ENCODE measurements at places on chromosomes 1 and 21.

GRCh38 chr1:9449976-9450696 lies 89.1 kb upstream of the SLC25A33 start:
- no peak for DNase-seq

DNA sequence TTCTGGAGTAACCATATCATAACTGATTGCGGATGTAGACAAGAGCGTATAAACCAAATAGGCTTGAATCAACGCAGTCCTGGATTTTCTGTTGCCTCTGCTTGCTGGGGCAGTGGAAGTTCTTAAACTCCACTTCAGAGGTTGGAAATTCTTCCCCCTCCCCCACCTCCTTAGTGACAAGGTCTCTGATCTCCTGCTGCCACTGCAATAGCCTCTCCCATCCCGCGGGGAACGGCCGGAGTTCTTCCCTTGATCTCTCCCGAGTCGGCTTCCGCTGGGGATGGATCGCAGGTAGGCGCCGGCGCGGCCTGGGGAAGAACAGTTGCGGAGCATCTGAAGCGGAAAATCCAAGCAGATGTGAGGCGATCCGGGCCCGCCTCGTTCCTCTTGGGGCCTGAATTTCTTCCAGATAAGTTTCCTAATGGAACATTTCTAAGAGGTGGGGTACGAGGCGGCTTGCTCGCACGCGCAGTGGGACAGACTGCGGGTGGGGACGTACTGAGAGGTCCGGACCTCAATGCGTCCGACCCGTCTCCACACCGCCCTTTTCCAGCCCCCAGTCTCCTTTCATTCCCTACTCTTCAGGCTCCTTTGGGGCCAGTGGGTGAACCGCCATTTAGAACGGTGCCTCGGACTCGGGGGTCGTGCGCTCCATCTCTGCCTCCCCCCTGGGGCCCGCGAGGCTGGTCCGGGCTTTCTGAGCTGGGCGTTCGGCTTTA lies 3.1 kb upstream of the SIM2 start:
- no peak for DNase-seq

DNA sequence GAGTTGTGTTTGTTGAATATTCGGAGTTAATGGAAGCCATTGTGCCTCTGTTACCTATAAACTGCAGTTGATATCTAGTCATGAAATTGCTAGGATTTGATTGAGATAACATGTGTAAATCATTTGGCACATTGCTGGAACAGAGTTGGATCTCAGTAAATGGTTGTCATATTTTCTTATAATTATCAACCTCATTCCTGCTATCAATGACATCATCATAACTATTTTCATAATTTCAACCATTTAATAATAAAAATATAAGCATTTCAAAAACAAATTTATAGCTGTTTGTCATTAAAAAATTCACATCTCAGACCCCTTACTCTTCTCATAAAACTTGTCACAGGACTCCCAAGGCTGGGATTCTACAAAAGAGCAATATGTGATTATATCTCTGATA lies 133.4 kb downstream of the PTGER3 start:
- no peak for DNase-seq

- DNase-seq, result no peak
Measured at GRCh38 chr1:93801471-93801870, 77.5 kb downstream of the DNTTIP2 start.

DNA sequence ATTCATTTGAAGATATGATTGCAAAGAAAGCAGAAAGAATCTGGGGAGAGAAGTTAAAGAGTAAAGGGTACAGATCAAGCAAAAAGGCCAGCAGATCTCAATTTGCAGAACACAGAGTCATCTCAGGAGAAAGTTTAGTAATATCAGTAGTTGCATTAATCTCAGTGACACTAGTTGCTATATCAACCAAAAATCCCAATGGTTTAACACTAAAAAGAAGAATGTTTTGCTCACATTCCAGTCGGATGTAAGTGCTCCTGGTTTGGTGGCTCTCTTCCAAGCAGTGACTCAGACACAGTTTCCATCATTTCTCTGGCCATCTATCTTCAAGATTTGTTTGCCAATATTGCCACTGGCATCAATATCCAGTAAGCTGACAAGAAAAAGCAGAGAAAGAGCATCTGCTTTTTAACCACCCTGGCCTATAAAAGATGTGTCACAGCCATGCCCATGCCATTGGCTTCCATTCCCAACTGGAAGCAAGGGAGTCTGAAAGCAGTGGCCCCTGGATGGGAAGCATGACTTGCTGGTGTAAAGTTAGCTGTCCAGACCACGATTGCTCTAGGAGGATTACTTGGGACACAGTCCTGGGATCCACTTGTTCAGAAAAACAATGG lies 45.5 kb upstream of the AIM2 start:
- no peak for DNase-seq

DNA sequence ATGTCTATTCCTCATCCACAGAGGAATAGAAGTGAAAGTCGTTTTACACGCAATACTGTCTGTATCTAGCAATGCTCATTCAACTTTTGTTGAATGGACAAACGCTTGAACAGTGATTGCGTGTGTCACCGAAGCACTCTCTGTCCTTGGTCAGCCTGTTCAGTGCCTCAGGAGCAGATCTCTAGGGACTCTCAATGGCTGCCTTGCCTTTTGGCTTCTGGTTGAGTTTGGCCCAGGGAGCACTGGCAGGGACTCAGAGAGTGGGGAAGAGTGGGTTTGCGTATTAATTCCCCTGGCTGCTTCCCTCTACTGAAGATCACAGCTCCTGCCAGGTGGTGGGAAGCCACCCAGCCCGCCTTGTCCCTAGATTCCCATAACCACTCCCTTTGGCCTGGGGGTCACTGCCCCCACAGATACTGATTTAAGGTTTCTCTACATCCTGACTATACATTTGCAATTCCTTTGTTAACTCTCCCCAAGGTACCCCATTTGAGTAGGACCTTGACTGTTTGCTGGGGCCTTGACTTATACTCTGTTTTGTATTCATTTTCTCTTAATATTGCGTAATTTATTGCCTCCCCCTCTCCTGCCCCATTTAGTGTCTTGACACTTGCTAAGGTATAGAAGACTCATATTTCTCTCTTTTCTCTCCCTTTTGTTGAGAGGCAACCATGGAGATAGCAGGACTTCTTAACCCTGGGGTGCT lies 61.7 kb upstream of the USP24 start:
- DNase-seq, result no peak

GRCh38 chr1:109491372-109491771 lies 2.5 kb upstream of the CYB561D1 start:
- no peak for DNase-seq

GRCh38 chr1:39957299-39958015 lies 2.5 kb downstream of the MFSD2A start:
- DNase-seq, result no peak

- no peak for DNase-seq
Measured at GRCh38 chr1:212109728-212110127, 74.2 kb downstream of the DTL start.

GRCh38 chr1:221699978-221700519 lies 41.8 kb downstream of the DUSP10 start:
- no peak for DNase-seq

DNA sequence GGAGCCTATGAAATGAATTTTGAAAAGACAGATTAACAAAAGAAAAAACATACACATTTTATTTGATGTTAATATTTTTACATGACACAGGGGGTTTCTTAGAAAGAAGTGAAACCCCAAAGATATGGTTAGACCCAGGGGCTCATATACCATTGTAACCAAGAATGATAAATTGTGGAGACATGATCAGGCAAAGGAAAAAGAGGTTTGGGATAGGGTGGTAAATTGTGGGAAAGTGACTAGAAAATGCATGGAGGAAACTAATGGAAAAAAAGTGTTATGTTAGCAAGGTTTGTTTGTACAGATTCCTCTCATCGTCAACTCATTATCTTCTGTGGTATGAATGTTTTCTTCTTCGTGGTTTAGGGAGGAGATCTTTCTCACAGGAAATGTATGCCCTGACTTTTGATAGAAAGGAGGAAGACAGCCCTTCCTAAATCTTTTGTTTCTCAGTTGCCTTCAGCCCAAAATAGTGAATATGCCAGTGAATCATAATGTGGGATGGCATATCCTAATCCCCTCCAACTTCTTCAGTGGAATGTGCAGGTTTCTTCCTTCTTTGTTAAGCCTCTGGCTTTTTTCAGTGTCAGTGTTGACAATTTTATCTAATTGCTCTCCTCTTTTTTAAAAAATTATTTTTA lies 140.4 kb upstream of the UBE2U start:
- no peak for DNase-seq

DNA sequence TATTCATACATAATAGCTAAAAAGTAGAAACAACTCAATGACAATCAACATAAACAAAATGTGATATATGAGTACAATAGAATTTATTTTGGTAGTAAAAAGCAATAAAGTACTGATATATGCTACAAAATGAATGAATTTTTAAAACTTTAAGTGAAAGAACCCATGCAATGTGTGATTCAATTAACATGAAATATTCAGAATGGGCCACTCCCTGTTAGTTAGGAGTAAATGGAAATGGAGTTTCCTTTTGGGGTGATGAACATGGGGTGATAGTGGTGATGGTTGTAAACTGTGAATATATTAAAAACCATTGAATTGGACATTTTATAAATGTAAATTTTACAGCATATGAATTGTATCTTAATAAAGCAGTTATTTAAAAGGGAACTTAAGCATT lies 366.7 kb upstream of the SGIP1 start:
- no peak for DNase-seq

DNA sequence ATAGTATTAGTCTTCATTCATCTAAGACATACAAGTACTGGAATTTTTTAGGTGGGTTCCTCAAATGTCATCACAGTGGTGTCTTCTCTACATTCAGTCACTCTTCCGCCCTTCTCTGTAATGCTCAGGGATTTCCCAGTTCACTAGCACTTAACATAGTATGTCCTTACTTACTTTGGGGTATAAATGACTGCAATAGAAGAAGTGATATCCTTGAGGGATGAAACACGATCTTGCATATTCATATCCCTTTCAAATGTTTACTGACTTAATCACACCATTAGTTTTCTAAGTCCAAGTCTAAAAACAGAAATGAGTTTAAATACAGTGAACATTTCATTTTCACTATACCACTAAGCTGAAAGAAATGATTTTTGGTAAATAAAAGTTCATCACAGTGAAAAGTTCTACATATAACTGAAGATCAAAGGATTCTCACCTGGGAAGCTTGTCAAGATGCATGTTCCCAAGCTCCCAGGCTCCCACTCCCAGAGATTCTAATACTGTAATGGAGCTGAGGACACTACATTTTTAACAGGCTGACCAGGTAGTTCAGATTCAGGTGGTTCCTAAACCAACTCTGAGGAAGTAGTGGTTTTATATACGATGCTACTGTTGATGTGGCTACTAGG lies 29.7 kb downstream of the MRPL39 start:
- DNase-seq, result no peak

DNA sequence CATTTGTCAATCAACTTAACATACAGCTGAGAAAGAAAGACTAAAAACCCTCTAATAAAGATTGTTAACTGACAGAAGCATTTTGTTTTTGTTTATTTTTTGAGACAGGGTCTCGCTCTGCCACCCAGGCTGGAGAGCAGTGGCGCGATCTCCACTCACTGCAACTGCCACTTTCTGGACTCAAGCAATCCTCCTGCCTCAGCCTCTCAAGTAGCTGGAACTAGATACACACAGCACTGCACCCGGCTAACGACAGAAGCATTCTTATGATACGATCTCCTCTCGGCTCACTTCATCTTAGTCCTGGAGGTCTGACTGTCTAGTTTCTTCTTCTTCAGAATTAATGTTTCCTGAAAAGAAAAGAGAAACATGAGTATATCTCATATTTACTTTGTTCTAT lies 23.5 kb downstream of the RSPH1 start:
- no peak for DNase-seq

- no peak for DNase-seq
Measured at GRCh38 chr21:14757533-14758327, 211.6 kb upstream of the SAMSN1 start.

DNA sequence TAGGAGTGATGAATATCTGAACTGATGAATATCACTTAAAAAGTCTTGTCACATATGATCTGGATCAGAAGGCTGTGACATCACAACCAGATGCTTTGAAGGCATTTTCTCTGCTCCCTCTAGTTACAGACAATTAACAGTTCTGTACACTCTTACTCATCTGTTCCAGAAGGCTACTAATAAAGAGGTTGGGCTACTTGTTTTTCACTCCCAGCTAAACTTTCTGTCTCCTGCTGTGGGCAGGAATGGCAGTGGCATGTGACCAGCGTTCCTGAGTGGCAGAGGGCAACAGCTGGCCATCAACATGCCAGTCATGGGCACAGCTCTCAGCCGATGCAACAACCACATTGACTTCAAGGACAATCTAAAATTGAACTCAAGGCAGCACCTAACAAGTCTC lies 66.7 kb downstream of the SLC45A1 start:
- no peak for DNase-seq

DNA sequence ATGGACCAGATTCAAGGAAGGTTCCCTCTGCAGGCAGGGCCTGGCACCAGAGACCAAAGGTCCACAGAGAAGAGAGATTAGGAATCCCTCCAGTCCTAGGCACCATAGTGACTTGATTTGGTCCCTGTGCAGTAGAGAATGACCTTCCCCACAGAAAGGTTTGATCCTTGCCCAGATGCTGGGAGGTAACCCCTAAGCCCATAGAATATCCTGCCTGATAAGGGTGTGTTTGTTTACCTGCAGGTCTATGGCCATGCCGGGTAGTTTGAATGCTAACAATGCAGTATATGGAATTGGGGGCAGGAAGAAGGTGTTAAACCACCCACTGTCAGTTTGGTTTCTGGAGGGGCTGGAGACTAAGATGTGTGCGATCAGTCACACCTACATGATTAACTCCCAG lies 57.1 kb upstream of the NFASC start:
- no peak for DNase-seq

DNA sequence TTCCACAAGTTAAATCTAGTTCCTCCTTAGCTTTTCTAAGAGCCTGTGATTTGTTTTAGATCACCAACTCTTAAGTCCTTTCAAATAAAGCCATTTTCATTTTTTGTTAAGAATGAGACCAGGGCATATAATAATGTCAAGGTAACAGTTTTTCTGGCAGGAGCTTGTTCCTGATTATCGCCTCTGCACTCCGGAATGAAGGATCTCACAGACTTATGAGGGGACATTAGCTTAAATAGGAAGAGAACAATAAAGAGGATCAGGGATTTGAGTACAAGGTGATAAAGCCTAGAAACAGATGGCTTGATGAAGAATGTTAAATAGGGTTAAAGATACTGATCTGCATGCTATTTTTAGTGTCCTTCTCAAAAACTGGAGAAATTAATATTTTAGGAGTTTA lies 13.6 kb upstream of the OTUD7B start:
- DNase-seq, result no peak

DNA sequence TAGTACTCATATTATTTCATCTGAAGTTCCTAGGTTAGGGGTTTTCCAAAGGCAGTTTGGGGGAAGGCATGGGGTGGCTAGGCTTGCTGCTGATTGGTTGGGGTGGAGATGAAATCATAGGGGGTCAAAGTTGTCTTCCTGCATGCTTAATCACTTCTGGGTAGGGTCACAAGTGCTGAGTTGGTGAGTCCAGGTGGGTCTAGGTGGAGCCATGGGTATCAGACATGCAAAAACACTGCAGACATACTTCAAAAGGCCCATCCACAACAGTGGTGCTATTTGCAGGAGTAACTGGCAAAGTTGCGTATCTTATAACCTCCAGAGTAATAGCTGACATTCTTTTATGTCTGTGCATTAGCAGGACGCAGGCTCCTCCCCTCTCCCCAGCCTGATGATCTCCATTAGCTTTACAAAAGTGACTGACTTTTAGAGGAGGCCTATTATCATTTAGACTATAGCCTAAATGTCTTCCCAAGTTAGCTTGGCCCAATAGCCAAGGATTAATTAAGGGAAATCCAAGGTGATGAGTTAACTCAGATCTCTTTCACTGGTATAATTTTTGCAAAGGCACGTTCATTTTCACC lies 374.4 kb upstream of the PRMT6 start:
- no peak for DNase-seq
